ENCODE measurements at places on chromosomes 4 and X. TPM values are rescaled to one million over a fixed set of nuclear protein-coding genes. Genes with fewer than 3 reads are reported as not detected.

- peak; percentile 68 for DNase-seq
Observed at GRCh38 chr4:79141530-79141929, 184.3 kb downstream of the NAA11 start.

DNA sequence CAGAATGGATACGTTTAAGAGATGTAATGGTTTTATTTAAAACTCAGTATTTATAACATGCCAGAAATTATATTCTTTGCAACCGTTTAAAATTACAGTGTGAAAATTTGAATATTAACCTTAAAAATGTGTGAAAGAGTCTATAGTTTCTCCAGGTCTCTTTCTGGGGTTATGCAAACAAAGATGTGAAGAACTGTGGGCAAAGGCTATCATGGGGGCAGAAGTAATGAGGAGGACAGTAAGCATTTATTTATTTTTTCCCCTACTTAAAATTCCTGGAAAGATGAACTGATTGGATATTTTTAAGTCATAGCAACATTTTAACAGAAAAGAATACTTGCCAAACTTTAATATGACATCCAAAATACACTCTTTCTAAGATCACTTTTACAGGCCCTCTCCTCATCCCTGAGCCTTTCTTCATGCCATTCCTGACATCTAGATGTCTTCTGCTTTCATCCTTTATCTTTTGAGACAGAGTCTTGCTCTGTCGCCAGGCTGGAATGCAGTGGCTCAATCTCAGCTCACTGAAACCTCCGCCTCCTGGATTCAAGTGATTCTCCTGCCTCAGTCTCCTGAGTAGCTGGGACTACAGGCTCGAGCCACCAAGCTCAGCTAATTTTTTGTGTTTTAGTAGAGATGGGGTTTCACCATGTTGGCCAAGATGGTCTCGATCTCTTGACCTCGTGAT, 46.1 kb downstream of the TMEM131L start:
- no peak for DNase-seq

DNA sequence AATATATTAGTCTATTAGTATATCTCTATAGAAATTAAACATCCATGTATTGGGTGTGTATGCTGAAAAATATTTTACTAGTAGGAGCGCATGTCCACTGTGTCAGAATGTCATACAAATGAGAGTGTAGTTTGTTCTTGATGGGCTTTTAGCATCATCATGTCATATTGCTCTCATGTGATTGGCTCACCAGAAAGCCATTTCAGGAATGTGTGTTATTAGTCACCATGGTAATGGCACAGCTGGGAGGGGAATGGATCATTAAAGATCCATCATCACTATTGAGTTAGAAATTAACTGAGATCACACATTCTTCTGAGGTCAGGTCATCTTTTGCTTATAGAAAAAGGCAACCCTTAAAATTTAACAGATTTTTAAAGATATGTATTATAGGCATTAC, 77.3 kb downstream of the PHEX start:
- DNase-seq, result no peak

GRCh38 chr4:77167173-77167572, 10.2 kb downstream of the CCNG2 start:
- no peak for DNase-seq

GRCh38 chr4:119211867-119212233, 663 bp upstream of the USP53 start:
- no peak for DNase-seq

DNA sequence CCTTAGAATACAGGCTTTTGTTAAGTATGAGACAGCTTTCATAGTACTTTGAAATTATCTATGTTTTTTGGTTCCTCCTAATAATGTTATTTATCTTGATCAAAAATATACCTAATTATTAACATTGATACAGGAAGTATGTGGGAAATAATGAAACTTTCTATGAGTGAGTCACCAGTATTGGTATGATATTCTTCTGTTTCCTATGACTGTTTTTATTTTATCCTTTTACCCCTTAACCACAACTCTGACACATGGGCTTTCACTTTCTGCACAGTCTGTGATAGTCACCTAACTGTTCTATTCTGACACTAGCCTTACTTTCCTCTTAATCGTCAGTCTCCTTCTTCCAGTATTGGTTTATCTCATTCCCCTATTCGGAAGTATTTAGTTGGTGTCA, 4.7 kb downstream of the THAP9 start:
- DNase-seq, result no peak

DNA sequence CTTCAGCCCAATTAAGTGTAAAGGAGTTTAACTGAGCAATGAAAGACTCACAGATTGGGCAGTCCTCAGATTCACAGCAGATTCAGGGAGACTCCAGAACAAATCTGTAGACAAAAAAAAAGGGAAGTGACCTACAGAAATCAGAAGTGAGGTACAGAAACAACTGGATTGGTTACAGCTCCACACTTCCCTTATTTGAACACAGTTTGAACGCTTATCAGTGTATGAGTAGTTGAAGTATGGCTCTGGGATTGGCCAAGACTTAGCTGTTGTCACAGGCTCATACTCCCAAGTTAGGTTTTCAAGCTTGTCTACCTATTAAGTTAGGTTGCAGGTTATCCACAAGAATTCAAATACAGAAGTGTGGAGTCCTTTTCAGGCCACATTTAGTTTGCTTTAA, 112.4 kb upstream of the ELOVL6 start:
- no peak for DNase-seq

DNA sequence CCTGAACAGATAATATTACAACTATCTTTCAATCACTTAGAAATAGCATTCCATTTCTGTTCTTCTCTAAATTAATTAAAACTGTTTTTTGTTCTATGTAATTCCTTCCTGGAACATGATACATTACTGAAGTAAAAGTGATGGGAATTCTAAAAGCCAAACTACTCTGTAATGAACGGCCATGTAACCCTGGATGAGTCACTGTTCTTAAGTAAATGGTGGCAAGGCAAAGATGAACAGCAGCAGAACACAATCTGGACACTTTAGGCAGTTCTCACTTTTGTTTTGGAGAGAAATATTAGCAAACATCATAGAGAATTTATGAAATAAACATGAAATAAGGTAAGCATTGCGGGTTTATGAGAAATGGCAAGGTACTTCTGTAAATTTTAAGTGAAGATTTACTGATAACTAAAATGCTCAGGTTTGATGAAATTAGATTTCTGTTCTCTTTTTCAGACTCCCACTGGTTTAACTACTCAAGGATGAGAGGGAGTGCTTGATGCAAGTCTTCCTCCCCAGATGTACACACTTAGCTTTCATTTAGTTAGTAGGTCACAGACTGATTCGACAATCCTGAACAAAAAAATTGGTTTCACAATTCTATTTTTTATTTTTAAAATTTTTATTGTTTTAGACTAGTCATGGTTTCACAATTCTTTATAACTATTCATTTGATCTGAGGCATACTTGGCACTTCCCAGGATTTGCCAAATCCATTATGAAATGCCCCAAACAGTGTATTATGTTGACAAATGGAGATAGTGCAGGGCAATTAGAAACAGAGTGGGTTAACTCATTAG, 964 bp upstream of the GPR82 start:
- DNase-seq, result no peak

DNA sequence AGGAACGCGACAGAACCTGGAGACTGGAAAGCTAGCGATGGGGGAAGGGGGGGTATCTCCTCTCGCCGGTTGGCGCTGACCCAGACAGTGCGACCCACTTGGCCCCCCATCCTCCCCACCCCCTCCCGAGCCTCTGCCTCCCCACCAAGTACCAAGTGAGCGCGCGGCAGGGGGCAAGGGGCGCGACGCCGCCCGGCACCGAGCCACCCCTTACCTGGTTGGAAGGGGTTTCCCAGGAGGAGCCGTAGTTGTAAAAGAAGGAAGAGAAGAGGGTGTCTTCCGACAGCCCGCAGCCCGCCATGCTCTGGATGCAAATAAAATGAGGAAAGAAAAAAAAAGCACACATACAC, 112.2 kb downstream of the DHX15 start:
- DNase-seq, result no peak

The ATOH1 gene
- total RNA-seq, result not detected

The CDX4 gene
- 5.2 TPM for total RNA-seq

The TENT5D gene
- not detected for total RNA-seq

The PTTG2 gene
- total RNA-seq, result not detected

All from H9 (cell line).